GOT3 (cell line): ENCODE measurements at places on chromosomes 1 and 21.

DNA sequence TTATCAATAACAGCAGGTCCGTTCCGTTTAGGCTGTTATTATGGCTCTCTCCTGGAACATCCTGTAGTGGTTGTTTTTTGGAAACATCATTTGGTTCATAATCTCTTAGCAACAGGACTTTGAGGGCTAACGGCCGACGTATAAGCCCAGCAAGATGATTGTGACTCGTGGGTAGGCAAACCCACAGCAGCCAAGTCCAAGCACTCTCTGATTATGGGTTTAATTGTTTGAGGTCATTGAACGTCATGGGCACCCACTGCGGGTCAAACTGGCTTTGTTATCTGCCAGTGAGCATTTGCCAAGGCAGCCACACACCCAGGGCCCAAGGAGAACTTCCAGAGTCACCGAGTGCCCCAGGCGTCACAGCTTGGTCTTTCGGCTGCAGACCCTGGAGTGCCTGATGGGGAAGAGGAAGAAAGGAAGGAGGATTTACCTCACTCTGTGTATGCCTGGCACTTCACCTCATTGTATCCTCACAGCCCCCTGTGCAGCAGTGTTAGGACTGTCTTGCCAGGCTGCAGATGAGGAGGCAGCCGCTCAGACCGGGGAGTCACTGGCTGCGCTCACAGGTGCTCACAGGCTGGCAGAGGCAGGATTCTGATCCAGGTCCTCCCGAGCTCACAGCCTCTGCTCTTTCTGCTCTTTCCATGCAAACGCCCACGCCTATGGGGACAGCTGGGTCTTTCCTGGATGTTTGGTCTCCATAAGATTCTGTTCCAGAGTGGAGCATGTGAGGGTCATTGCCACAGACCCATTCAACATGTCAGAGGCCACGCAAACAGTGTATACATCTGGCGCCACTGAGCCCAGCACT is 30.8 kb upstream of the EPS8L3 start:
- DNase-seq = no peak

DNA sequence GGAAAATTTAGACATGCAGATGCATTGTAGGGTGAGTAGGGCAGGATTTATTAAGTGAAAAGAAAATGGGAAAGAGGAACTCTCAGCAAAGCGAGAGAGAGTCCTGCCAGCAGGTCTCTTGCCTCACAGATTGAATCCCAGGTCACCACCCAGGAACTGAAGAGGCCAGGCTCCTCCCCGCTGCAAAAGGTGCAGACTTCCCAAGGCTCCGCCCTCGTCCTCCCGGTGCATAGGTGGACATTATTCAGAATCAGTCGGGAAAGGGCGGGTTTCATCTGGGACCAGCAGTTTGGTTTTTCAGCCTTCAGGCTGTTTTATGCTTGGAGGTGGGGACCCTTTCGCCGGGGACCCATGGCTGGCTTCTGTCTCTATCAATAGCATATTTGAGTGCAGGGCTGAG is 41.6 kb upstream of the APP start:
- no peak for DNase-seq

DNA sequence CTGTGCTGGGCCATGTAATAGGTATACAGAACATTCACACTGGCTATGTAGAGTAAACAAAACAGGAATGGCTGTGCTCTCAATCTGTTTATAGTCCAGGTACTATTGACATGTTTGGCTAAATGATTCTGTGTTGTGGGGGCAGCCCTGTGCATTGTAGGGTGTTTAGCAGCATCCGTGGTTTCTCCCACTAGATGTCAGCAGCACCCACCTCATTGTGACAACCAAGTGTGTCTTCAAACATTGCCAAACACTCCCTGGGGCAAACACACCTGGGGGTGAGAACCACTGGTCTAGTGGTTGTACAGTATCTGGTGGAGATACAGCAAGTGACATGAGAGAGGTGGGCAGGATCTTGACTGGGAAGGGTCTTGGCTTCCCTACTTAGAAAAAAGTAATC is 80.4 kb upstream of the SPATA6 start:
- DNase-seq = no peak

- DNase-seq = no peak
Observed at GRCh38 chr21:39451332-39452206, at the start of gene SH3BGR. SH3BGR (plus strand) TSS chr21:39451970; CDS start chr21:39452097, 127 bp downstream.

DNA sequence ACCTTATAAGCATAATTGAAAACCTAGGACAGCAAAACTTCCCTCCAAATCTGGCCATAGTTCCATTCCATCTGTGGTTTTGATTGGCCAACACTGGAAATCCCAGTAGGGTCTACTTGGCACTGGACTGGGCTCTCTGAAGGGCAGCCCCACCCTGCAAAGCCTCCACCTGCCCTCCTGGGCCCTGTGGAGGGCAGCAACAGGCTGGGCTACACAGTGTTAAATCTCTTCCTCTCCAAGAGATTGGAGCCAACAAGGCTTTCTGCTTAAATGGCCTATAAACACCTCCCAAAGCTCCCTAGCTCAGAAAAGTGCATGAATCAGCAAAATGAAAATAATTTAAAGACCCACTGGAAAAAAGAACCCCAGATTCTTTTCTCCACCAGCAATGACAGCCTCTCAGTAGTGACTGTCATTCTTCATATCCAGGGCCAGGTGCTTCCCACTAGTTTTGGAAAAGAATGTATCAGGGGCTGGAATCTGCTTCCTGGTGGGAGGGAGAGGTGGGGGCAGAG is 58.5 kb downstream of the BEND5 start:
- DNase-seq = no peak

DNA sequence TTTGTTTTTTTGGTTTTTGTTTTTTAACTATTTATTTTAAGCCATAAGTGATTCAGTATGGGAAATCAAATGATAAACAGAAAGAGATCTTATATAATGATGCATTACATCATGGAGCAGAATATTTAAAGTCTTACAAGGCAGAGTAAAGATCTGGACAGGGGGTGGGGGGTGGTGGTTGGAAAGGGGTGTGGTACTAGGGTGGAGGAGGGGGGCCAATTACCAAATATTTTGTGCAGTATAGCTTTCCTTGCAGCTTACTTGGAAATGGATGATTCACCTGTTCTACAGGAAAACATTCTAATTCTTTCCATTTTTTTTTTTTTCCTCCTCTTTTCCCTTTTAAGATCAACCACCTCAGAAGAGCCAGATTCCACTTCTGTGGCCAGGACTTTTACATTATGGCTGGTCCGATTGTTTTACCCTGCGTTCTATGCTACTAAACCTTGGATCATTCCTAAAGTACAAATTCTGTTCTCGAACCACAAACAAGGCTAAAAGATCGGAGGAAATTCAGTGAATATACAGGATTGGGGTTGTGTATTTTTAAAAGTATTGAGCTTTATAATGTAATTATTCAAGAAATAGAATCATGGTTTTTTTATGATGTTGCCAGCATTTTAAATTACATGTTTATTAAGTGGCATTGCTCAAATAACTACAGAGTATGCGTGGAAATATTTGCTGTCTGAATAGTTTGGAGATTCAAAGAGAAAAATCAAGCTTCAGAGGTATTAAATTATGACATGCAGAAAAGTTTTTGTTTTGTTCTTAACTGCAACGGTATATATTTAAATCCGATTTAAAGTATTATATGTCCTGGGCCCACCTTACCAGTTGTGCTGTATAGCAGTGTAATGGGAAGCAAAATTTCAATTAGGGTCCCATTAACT is 859.5 kb downstream of the USP25 start:
- DNase-seq = no peak

GRCh38 chr1:194478731-194479130 is 1292.3 kb upstream of the B3GALT2 start:
- no peak for DNase-seq

DNA sequence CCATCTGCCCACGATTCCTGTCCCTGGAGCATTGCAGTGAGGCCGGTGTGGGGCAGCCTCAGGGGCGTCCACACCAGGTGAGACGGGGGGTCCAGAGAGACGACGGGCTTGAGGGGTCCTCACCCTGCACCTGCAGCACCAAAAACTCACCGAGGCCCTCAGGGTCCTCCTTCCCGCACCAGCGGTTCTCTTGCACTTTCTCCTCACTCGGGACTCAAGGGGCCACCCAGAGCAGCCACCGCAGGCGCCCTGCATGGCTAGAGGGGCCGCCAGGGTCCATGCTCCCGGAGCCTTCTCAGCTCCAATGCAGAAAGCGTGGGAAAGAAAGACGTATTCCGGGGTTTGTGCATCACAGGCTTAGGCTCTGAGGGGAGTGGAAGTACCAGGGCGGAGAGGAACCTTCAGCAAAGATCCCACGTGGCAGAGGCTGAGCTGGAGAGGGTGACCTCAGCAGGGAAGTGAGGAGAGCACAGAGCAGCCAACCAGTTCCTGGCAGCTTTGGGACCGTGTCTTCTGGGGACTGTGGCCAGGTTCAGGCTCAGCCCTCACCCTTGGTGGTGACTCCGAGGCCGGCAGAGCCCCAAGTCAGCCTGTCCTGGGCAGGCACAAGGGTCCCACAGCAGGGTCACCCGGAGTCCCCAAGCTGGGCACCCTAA is 19.5 kb upstream of the COL6A2 start:
- DNase-seq = no peak

- no peak for DNase-seq
Observed at GRCh38 chr1:175095978-175096607, 28.5 kb downstream of the TNN start.

DNA sequence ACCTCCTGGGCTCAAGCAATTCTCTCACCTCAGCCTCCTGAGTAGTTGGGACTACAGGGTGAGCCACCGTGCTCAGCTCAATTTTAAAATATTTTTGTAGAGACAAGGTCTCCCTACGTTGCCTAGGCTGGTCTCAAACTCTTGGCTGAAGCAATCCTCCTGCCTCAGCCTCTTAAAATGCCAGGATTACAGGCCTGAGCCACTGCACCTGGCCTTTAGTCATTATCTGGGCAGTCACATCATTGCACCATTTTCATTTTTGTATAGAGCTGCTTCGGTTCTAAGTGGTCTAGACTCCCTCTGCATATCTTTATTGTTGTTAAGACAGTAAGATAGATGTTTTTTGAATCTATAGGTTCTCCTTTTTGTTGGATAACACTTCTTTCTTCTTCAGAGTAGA is 39.9 kb downstream of the ATF3 start:
- no peak for DNase-seq
